Right renal cortex interstitium (tissue), 3 donors: ENCODE measurements at places on chromosomes 6 and 20. TPM values are rescaled to one million over a fixed set of nuclear protein-coding genes. Genes with fewer than 3 reads are reported as not detected.

DNA sequence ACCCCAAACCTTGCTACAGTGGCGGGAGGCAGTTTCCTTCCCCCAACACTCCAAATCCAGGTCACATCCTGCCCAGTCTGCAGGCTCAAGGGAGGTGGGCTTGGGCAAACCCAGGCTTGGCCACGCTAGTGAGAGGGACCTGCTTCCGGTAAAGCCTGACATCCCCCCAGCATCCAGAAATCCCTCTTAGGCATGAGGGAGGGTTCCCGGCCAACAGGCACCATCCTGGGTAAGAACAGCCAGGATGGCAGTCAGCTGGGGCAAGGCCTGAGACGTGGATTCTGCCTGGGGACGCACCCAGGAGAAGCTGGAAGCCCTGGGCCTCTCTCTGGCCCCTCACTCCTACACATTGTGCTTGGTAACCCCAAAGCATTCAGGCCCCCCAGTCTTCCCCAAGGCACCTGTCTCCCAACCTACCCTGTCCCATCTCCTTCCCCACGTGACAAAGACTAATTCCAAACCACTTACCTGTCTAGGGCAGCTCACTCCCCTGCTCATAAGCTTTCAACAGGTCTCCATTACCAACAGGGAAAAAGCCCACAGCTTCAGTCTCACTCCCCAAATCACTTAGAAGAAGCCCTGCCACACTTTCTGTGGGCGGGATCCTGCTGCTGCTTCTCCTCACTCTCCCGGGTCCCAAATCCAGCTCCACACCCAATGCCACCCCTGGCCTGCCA, 2.1 kb downstream of the C20orf144 start:
- DNase-seq: no peak

GRCh38 chr6:105170059-105170458, 9.8 kb downstream of the POPDC3 start:
- no peak for DNase-seq

Gene GPRC6A
- 0.51 TPM for polyA plus RNA-seq

DNA sequence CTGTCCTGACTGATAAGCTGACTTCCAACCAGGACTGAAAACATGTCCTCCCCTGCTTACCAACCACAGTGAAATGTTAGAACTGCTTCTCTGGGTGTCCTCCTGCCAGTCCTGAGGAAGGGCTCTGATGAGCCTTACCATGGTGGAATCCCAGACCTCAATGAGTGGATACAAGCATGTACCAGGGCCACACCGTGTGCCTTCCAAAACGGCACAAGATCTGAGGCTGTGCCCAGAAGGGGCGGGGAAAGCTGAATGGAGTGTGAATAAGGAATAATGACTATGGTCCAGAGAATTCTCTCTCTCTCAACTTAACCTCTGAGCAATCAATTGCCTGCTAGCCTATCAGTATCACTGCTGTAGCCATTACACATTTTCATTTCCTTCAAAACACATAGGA, 51.7 kb downstream of the PDE10A start:
- no peak for DNase-seq

Gene JPH2
- polyA plus RNA-seq: 1.4 TPM

Gene RSPO3
- 19.7 TPM for polyA plus RNA-seq

DNA sequence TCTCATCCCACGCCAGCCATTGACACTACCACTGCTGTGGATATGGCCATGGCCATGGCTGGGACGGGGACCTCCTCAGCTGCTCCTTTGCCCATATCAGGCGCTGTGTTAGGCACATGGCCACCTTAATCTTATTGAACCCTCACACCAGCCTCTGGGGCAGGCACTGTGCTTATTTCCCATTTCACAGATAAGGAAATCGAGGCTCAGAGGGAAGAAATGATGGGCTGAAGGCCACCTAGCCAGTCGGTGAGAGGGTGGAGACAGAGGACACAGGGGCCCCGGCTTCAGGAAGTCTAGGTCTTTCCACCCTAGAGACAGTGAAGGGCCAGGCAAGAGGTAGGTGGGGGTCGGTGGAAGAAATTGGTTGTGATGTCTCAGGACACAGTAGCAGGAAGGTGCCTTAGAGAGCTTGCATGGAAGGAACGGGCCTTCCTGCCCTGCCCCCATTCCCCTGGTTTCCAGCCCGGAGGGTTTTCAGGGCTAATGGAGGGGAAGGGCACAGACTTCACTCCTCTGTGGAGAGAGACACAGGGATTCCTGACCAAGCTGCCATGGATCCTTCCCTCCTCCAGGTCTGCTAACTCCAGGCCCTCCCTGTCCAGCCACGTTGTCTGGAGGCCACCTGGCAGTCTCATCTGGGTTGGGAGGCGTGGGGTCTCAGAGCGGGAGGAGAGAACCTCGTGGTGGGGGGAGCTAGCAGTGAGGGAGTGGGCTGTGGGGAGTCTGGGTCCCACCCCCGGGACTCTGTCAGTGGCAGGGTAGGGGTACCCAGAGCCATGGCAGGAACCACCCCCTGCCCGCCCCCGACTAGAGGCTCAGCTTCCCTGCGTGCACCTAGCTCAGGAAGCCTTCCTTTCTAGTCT, 120.4 kb downstream of the VEGFA start:
- DNase-seq: no peak

Gene SLC17A1
- polyA plus RNA-seq: 21.8 TPM

Gene DACT2
- polyA plus RNA-seq: 17.3 TPM

GRCh38 chr6:5034736-5035135, 30.9 kb upstream of the RPP40 start:
- DNase-seq: no peak

DNA sequence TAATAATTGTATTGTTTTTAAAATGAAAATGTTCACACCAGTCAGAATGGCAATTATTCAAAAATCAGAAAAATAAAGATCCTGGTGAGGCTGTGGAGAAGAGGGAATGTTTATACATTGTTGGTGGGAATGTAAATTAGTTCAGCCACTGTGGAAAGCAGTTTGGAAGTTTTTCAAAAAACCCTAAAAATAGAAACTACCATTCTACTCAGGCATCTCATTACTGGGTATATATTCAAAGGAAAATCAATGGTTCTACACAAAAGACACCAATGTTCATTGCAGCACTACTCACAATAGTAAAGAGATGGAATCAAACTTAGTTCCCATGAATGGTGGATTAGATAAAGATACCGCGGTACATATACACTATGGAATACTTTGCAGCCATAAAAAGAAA, 461.5 kb upstream of the ADGRB3 start:
- no peak for DNase-seq

GRCh38 chr6:128240024-128240428, 280.4 kb downstream of the PTPRK start:
- no peak for DNase-seq

Gene HLA-DQB1
- polyA plus RNA-seq: 7.7 TPM

Gene GDAP1L1
- polyA plus RNA-seq: 0.46 TPM

- no peak for DNase-seq
These were observed 230.3 kb downstream of the IBTK start for GRCh38 chr6:82017288-82017687.

DNA sequence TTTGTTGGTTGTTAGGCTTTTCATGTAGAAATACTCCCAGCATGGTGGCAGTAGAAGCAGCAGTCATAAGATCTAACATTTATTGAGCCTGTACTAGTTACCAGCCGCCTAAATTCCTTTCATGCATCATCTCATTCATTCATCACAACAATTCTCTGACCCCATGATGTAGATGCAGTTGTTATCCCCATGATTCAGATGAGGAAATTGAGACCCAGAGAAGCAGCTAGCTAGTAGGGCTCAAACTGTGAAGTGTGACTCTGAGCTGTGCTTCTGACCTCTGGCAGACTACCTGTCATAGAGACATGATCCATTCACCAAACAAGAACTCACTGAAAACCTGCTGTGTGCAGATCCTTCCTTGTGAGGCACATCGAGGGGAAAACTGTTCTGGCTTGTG, 16.9 kb downstream of the RREB1 start:
- no peak for DNase-seq
